Activated naive CD4-positive, alpha-beta T cell treated with anti-CD3 and anti-CD28 coated beads, Interleukin-2, amount 50 U/mL, for 72 hours (primary cell): ENCODE measurements at places on chromosomes 3 and 15. TPM values are rescaled to one million over a fixed set of nuclear protein-coding genes. Genes with fewer than 3 reads are reported as not detected.

The HDGFL3 gene
- total RNA-seq: 26.3 TPM

The SCN5A gene
- total RNA-seq: 0.18 TPM

The CLSTN2 gene
- total RNA-seq: not detected

The CCDC191 gene
- 4.0 TPM for total RNA-seq

The QRICH1 gene
- 126 TPM for total RNA-seq

The PCLAF gene
- total RNA-seq: 100 TPM

The RPL32 gene
- 2,880 TPM for total RNA-seq

The MYL3 gene
- total RNA-seq: not detected

The RFTN1 gene
- total RNA-seq: 111 TPM

The ZCWPW2 gene
- 0.45 TPM for total RNA-seq

The CLRN1 gene
- total RNA-seq: not detected

The GHSR gene
- not detected for total RNA-seq

The SPINK8 gene
- not detected for total RNA-seq

The DGKG gene
- total RNA-seq: 0.34 TPM

The TM2D3 gene
- total RNA-seq: 33.5 TPM

The DUOXA1 gene
- 0.23 TPM for total RNA-seq

The STX19 gene
- total RNA-seq: not detected

The AGBL1 gene
- total RNA-seq: not detected

The SLC27A2 gene
- total RNA-seq: 20.1 TPM

The TMEM108 gene
- not detected for total RNA-seq

The SLC22A13 gene
- 1.1 TPM for total RNA-seq

The SUSD5 gene
- total RNA-seq: not detected

The C3orf49 gene
- not detected for total RNA-seq

The TRH gene
- not detected for total RNA-seq

The DAPK2 gene
- 0.62 TPM for total RNA-seq

The ELL3 gene
- total RNA-seq: 4.5 TPM

The EPHB3 gene
- not detected for total RNA-seq

The ERC2 gene
- total RNA-seq: not detected

The CACNA2D2 gene
- total RNA-seq: 3.0 TPM

The FAM107A gene
- not detected for total RNA-seq
